Esophagus squamous epithelium (tissue), 5 donors: ENCODE measurements at places on chromosomes 3 and 15.
A peak's percentile ranks its signal among the peaks of the same experiment; 100 is the strongest.

GRCh38 chr3:125349055-125349454 lies 26.1 kb downstream of the ZNF148 start:
- no peak for DNase-seq

- DNase-seq, result no peak
These were observed 40.8 kb downstream of the PLCH1 start for GRCh38 chr3:155704061-155704460.

DNA sequence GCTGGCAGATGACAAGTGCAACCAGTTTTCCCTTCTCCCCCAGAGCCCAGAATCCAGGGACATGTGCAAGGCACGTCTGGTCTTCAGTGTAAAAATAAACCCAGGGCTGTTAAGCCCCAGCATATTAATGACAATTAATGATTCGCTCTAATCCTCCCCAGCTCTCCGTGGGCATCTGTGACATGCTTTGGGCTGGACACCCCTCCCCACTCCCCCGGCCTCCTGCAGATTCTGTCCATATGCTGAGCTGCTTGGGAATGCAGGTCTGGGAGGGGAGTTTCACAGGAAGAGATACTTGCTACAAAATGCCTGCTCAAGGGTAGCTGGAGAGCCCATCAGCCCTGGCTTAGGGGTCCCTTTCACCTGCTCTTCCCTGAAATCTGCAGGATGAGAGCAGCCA lies 43.0 kb upstream of the NTRK3 start:
- no peak for DNase-seq

- DNase-seq, result no peak
These were observed 324.7 kb upstream of the SLCO3A1 start for GRCh38 chr15:91528801-91529200.

- no peak for DNase-seq
These were observed 120.8 kb downstream of the SLCO3A1 start for GRCh38 chr15:91974321-91974720.

GRCh38 chr15:60076045-60076444 lies 71.9 kb downstream of the FOXB1 start:
- no peak for DNase-seq

- no peak for DNase-seq
These were observed 6.5 kb upstream of the ETV5 start for GRCh38 chr3:186115239-186115996.

DNA sequence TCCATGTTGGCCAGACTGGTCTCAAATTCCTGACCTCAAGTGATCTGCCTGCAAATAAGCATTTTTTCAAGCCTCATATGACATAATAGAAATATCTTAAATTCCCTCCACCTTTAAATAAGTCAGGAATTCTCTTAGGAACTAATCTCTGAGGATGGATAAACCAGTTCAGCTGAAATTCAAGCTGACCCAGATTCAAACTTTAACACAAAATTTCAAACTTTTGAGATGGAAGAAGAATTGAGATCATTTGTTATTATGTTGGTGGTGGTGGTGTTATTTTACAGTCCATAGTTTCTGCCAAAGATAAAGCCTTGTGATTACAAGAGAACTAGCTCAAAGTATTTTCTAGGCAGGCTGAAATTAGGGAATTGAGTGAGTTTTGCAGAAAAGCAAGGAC lies 85.5 kb downstream of the SSR3 start:
- DNase-seq, result no peak

GRCh38 chr3:195906865-195907683 lies 1.3 kb downstream of the TNK2 start:
- DNase-seq, result no peak

DNA sequence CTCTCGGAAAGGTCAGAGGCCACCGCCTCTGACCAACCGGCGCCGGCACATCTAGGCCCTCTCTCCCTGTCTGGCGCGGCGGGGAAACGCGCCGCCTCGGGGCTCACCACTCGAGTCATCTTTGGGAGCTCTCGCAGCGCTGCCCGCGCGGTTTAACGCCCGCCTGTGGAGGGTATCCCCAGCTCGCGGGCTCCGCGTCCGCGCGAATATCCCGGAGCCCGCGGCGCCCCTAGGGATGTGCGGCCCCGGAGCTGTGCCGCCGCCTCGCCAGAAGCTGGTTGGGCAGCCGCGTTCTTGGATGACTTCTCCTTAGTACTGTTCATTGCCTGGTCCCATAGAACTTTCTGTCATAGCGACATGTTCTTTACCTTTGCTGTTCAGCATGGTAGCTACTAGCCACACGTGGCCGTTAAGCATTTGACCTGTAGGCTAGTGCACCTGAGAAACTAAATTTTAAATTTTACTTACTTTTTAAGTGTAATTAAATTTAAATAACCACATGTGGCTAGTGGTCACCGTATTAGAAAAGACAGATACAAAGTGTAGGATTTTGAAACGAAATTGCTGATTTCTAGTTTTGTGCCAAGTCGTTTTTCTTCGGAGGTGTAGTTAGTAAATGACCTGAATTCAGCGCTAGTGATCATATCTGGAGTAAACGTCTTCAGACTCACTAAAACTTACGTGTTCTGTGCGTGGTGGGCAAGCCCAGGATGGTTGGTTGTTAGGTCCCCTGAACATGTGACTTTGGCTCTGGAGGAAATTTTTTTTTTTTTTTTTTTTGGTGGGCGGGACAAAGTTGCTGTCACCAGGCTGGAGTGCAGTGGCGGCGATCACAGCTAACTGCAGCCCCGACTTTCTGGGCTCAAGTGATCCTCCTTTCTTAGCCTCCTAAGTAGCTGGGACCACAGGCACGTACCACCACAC lies 835 bp downstream of the ARIH2 start:
- no peak for DNase-seq

- DNase-seq, result no peak
These were observed 105.2 kb upstream of the EPHA3 start for GRCh38 chr3:89002191-89002590.

GRCh38 chr3:182784542-182784941 lies 8.8 kb upstream of the ATP11B start:
- DNase-seq, result no peak

- peak; percentile 34 for DNase-seq
These were observed 5.5 kb downstream of the BCL6 start for GRCh38 chr3:187739561-187740332.

- DNase-seq, result no peak
These were observed 84.1 kb downstream of the ATG7 start for GRCh38 chr3:11356269-11356668.

GRCh38 chr3:19702416-19703078 lies 231.5 kb downstream of the EFHB start:
- no peak for DNase-seq

- no peak for DNase-seq
These were observed 158.4 kb upstream of the GMNC start for GRCh38 chr3:191020730-191021396.

GRCh38 chr15:74627766-74628165 lies 12.1 kb downstream of the CLK3 start:
- DNase-seq, result no peak

GRCh38 chr3:64977308-64978100 lies 289.7 kb upstream of the ADAMTS9 start:
- no peak for DNase-seq

GRCh38 chr3:85838921-85839320 lies 880.1 kb downstream of the CADM2 start:
- no peak for DNase-seq

GRCh38 chr3:157388976-157389375 lies 47.7 kb upstream of the PTX3 start:
- DNase-seq, result no peak

DNA sequence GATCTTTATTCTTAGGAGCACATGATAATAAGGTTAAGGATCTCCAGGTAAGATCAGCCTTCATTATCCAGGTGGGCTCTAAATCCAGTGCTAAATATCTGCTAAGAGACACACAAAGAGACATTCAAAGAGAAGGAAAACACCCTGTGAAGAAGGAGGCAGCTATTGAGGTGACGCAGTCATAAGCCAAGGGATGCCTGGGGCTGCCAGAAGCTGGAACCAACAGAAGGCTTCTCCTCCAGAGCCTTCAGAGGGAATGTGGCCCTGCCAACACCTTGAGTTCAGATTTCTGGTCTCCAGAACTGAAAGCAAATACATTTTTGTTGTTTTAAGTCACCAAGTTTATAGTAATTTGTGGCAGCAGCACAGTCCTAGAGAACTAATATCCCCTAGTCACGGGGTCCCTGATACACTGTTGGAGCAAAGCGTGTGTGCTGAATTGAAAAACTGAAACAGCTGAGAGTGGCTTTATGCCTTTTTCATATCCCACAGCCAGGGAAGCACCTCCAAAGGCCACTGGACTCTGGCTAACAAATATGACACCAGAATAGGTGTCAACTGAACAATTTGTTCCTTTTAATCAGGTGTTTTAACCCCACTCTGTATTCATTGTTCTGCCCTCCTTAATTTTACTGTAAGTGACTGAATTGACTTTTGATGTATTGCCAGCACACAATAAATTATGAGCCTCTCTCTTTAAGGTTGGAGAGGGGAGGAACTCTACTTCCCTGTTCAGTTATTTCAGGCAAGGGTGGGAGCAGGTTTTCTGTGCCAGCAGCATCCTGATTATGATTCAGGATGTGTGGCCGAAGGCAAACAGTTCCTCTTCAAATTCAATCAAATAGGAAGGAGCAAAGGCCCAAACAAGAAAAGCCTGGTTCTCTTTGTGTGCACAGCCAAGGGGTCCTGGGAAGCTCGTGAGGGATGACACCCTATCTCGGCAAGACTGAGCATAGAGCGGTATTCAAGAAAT lies 151.8 kb upstream of the HES1 start:
- no peak for DNase-seq

GRCh38 chr3:198070871-198071270 lies 110.9 kb downstream of the LMLN start:
- DNase-seq, result no peak

GRCh38 chr15:80490431-80490990 lies 86.3 kb downstream of the ARNT2 start:
- no peak for DNase-seq

DNA sequence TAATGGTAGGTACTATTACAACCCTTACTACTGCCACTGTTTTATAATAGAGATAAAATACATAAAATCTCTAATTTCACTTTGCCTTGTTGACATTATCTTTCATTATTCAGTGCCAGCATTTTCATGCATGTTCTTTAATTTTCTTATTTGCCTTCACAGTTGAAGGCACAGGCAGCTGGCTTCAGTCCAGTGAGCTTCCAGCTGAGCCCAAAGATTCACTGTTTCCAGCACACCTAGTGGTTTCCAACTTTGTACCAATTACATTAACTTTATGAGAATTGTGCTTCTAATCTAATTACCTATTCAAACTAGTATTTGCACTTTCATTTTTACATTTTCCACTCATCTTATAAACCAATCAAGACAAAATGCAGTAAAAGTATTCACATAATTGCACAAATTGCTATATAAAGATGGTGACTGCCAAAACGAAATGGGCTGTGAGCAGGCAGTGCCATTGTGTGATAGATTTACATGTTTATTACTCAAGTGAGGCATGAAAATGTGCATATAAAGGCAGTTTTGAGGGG lies 228.3 kb downstream of the MFSD1 start:
- no peak for DNase-seq
